ENCODE measurements at places on chromosomes 12 and 14.

DNA sequence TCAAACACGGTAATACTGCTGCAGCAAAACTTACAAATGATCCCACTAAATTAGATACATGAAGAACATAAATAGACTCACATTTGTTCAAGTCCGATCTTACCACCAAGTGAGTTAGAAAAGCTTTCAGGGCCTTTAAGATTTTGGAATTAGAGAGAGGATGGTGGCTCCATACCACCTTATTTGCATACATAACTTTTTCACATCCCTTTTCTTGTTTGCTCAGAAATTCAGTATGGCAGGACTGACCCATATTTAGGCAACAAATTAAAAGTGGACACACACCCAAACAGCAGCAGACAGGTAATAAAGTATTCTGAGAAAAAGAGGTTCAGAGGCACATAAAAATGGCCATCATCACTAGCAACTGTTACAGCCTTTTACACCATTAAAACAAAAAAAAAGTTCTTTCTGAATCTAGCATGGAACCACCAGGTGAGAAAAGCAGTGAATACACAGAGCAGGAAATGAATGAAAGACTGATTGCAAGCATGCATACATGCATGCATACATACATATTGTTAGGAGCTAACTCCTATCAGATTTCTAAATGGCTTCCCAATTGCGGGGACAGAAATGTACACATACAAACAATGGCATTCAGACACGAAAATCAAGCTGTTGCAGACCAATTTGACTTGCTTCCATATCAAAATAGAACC is 23.3 kb downstream of the STXBP6 start:
- no peak for DNase-seq

DNA sequence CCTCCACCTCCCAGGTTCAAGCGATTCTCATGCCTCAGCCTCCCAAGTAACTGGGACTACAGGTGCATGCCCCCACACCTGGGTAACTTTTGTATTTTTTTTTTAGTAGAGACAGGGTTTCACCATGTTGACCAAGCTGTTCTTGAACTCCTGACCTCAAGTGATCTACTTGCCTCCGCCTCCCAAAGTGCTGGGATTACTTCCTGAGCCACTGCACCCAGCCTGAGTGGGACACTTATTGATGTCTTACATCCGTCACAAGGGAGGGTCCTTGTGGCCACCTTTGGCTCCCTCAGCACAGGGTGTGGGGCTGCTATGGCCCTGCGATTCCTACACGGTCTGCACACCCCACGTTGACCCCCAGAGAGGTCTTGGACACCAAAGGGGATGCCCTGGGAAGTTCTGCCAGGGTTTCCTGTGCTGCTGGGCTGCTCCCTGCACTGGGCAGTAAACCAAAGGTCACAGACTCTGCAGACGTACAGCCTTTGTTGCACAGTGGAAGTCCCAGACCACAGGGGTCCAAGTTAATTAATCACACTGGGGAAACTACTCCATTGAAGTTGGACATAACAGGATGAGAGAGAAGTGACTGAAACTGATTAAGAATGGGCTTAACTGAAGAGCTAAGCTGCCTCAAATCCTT is 95.7 kb downstream of the SAMD4A start:
- no peak for DNase-seq

- no peak for DNase-seq
Observed at GRCh38 chr14:49428076-49428475, 158.1 kb downstream of the RPS29 start.

- no peak for DNase-seq
Observed at GRCh38 chr12:53660041-53660440, 15.8 kb downstream of the ATP5MC2 start.

DNA sequence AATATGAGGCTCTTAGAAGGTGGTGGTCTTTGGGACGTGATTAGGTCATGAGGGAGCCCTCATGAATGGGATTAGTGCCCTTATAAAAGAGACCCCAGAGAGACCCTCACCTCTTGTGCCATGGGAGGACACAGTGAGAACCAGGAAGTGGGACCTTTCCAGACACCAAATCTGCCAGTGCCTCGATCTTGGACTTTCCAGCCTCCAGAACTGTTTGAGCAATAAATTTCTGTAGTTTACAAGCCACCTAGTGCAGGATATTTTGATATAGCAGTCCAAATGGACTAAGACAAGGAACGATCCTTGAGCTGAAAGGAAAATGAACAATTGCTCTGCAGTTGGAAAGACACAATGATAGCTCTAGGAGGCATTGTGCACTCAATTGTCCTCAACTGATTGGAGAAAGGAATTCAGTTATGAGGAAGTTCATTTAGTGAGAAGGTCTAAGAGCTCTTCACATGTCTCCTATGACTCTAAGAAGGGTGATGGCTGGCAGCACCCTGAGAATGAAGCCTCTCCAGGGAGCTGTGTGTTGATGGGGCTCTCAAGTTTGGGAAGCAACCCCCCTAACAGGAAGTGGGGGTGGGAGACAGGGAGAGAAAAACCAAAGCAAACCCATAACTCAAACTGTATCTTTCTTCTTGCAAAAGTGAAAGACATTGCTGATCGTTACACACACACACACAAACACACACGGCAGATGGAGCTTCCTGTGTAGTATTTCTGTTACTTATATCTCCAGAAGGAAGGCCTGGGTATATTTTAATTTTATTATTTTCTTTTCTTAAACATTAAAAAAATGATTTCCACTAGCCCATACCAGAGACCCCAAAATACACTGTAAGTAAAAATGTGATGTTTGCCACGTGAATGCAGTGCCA is 21.0 kb downstream of the CHST11 start:
- DNase-seq: no peak

DNA sequence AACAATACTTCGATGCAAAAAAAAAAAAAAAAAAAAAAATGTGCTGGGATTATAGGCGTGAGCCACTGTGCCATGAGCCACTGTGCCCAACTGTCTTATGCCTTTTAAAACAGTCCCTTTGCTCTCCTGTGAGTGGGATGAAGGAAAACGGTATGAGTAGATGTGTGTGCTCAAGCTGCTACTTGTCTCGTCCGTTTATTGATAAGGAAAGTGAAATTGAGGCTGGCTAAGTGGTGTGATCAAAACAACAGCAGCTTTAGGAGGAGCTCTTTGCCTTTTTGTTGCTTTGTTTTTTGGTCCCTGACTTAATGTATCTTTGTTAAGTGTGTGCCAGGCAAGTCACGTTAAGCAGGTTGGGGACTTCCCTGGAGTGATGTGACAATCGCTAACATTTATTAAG is 275.9 kb downstream of the TMEM132C start:
- no peak for DNase-seq

DNA sequence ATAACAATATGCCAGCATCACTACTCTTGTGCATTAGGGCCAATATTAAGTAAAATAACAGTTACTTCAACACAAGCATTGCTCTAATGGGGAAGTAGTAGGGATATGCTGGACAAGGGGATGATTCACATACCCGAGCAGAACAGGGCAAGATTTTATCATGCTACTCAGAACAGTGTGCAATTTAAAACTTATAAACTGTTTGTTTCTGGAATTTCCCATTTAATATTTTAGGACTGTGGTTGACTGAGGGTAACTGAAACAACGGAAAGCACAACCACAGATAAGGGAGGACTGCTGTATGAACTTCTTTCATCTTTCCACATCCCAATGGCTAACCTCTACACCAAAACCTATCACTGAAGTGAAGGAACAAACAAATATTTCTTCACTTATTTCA is 36.8 kb downstream of the SARNP start:
- DNase-seq: no peak

DNA sequence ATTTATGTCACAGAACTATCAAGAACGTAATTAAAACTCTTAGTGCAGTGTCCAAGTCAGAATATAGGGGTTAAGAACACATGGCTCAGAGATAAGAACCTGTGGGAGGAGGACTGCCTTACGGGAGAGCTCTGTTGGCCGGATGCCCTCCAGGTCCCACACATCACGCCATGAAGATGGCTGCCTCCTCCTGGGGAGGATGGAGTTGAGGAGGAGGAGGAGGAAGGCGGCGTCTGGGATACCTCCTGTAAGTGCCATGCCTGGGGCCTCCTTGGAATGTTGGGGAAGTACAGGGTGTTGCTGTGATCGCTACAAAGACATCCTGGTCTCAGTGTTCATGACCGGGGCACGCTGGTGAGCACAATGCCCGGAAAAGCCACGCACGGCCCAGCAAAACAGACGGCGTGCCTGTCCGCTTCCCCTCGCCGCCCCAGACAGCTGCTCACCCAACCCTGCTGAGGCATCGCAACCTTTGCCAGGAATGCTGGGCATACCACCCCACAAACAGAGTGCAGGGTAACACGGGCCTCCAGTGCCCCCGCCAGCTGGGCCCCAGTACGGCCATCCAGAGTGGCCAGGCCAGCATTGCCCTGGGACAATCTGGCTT is 28.7 kb upstream of the CD9 start:
- no peak for DNase-seq

- no peak for DNase-seq
Observed at GRCh38 chr14:39680777-39681176, 248.5 kb upstream of the FBXO33 start.

DNA sequence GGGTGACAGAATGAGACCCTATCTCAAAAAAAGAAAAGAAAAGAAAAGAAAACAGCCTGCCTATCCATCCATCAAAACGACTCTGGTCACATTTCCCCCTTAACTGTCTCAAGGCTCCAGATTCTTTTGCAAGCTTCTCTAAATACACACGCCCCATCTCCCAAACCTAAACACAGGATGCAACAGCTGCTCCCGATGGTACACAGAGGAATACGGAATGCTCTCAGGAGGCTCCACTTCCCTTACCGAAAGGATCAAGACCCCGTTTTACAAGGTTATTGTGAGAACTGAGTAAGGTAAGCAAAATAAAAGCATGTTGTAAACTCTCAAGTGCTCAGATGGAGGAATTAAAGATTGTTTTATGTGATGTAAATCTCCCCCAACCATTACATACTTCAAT is 62.3 kb downstream of the NT5DC3 start:
- no peak for DNase-seq

GRCh38 chr14:30410986-30411385 is 148.0 kb upstream of the G2E3 start:
- no peak for DNase-seq

DNA sequence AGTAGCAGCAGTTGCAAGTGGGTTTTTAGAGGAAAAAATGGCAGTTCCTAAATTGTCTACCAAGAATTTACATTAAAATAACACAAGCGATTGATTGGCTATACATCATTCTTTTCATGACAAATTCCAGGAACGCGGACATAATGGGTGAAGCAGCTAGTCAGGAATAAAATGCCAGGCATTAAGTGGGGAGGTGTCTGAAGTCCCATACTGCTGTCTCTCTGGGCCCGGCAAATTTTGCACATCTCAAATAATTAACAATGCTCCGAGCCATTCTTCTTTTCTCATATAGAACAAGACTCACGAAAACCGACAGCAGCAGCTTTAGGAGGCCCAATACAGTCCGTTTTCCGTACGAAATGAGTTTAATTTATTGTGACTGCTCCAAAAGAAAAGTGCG is 696 bp downstream of the RPL36AL start:
- DNase-seq: no peak

DNA sequence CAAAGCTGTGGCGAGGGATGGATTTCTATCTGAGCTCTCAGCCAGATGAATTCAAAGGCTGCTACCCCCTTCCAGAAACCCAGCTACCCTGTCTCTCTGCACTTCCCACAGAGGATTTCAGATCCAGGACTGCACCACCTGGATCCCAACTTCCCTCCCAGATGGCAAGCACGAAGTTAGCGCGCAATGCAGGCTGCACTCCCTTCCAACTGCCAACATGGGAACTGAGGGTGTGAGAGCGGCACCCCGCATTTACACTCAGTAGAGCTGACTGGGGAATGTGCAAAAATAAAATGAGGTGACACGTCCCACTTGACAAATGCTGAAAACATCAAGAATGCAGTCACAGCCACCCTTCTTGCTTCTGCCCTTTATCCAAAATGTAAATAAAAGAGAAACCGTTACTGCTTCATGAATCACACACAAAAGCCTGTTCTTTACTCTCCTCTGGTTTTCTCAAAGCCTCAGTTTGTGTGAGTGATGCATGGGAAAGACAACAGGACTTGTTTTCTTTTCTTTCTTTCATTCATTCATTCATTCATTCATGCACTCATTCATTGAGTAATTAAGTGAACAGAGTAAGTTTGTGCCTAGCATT is 85.7 kb downstream of the ITPK1 start:
- DNase-seq: no peak

Data from activated CD8-positive, alpha-beta memory T cell treated with anti-CD3 and anti-CD28 coated beads for 4 hours (primary cell).